ENCODE measurements at places on chromosomes 3 and 15.
A peak's percentile ranks its signal among the peaks of the same experiment; 100 is the strongest.

GRCh38 chr3:12194669-12195161 is 36.0 kb upstream of the TIMP4 start:
- peak; percentile 49 for DNase-seq

GRCh38 chr3:99541181-99541580 is 97.2 kb upstream of the COL8A1 start:
- no peak for DNase-seq

DNA sequence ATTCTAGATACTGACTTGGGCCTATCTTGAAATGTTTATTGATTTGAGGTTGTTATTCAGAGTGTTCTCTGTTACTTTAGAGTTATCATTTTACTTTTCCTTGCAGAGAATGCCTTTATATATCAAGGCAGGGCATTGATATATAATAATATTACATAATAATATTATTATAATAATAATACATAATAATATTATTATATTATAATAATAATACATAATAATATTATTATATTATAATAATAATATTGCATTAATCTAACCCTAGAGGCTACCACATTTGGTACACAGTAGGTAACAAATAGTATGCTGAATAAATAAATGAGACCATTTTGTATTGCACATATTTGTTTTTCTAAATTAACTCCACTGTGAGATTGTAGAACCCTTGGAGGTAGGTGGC is 216.3 kb downstream of the EFHB start:
- no peak for DNase-seq

GRCh38 chr3:185195652-185196051 is 42.8 kb upstream of the C3orf70 start:
- DNase-seq = no peak

- DNase-seq = no peak
Measured at GRCh38 chr15:101225658-101226057, 26.2 kb downstream of the CHSY1 start.

DNA sequence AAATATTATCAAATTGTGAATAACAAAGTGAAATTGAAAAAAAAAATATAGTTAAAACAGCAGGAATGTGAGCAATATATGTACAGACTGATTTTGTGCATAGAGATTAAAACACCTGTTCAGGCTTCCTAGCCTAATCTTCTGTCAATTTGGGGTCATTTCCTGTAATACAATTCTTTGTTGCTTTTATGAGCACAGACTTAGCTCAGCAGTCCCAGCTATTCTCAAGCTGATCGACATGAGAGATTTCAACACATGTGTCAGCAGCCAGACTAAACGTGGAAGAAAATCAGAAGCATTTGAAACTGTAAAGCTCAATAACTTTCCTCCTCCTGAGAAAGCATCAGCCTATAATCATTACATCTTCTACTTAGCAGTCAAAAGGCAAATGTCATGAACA is 1.6 kb upstream of the FHIT start:
- DNase-seq = no peak

GRCh38 chr3:2771193-2771592 is 339.0 kb downstream of the IL5RA start:
- no peak for DNase-seq

DNA sequence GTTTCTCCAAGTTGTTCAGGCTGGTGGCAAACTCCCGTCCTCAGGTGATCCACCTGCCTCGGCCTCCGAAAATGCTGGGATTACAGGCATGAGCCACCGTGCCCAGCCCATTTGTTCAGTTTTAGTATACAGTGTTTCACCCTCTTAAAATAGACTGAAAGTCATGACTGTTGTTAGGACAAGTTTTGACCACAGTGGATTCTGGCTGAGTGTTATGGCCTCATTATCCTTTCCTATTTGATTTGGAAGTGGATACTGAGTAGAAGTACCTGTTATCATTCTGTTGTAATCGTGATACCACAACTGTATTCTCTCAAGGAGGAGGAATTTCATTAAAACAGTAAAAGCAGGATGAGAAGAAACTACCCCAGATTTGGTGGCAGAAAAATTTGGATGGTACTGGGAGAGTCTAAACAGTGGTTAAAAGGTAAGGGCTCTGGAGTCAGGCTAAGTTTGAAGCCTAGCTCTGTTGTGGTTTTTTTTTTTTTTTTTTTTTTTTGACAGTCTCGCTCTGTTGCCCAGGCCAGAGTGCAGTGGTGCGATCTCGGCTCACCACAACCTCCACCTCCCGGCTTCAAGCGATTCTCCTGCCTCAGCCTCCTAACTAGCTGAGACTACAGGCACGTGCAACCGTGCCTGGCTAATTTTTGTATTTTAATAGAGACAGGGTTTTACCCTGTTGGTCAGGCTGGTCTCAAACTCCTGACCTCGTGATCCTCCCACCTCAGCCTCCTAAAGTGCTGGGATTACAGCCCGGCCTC is 2.6 kb downstream of the MAP2K1 start:
- DNase-seq = no peak

DNA sequence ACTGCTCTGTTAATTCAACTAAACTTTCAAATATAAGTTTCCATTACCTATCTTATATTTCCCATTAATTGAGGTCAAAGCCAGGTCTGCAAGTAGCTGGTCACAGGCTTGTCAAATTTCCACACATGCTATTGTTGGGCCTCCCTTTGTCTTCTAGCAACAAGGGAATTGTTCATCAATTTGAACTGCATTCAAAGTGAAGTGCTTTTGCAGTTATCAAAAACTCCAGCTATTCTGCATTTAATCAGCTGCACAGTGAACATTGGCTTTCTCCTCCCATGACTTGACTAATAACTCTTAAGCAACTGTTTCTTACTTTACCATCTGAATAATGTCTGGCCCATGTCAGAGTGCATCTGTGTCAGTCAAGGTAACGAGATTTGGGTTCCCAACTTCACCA is 198.4 kb downstream of the KCNH8 start:
- no peak for DNase-seq

DNA sequence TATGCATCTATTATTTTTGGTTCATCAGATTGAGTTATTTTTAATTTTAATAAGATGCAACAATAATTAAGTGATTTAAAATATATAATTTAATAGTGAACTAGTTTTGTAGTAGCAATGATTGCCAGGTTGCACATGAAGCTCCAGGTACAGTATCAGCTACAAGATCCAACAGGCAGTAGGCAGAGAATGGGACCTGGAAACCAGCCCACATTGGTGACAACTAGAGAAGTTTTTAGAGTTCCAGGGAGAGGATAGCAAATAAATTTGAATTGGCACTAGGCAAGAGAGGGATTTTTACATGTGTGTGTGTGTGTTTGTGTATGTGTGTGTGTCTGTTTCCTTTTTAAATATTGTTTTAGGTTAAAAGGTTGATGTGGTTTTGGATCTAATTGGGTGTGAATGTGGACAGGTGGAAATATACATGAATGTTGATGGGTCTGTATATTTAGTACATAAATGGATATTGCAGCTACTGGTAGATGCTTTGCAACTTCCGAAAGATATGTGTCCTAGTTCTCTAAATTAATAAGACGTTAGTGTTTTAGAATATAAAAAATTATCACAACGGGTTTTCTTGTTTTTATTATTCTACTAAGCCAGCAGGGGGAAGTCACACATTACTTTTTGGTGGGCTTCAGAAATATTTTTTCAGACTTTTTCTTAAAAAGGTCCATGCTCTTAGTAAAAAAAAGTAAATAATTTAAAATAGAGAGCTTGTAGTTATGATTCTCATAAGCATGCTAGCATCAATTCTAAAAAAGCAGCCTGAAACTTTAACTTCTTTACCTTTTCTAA is 110.1 kb upstream of the GBE1 start:
- no peak for DNase-seq
